Activated CD8-positive, alpha-beta memory T cell treated with anti-CD3 and anti-CD28 coated beads for 4 hours (primary cell): ENCODE measurements at places on chromosomes 4 and X.

GRCh38 chrX:30657196-30658161, 4.3 kb downstream of the GK start:
- DNase-seq, result no peak

GRCh38 chr4:74522251-74522991, 77.5 kb downstream of the AREG start:
- DNase-seq, result no peak

GRCh38 chr4:5747738-5748375, 36.9 kb downstream of the EVC start:
- no peak for DNase-seq

- DNase-seq, result no peak
Measured at GRCh38 chrX:27890611-27891010, 82.8 kb downstream of the MAGEB10 start.

DNA sequence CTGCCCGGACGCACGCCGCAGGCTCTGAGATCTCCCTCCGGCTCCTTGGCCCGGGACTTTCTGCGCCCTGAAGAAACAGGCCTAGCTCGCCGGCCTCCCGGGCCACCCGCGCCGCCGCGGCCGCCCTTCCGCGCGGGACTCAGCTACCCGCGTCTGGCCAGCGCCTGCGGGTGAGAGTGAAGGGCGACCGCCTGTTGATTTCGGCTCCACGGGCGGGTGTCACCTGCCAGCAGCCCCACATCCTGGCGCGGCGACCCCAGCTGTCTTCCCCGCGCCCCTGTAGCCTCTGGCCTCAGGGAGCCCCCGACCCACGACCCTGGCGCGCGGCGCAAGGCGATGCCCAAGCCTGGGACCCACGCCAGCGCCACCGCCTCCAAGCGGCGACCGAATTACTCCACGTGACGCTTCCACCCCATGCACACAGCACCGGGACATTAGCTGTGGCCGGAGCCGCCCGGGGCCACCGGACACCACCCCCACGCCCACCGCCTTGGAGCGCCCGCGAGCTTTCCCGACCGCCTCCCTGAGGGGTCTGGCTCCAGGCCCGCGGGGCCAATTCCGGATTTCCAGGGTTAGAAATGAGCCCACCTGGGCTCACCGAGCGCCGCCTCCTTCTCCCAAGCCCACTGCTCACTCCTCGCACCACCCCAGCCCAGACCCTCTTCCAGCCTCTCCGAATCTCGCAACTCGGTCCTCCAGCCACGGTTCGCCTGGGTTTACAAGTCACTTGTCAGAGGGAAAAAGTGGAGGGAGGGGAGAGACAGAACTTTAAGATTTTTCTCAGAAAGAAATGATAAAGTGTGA, 10.2 kb downstream of the ARX start:
- DNase-seq, result no peak

GRCh38 chr4:48388525-48389154, 47.3 kb downstream of the SLAIN2 start:
- DNase-seq, result no peak

GRCh38 chrX:72351606-72352334, 46.1 kb upstream of the CITED1 start:
- no peak for DNase-seq

GRCh38 chr4:158768555-158769174, at the start of gene FNIP2:
Gene FNIP2, plus strand, starts transcription at chr4:158769026. Its CDS starts 187 bp downstream, at chr4:158769213.
- DNase-seq, result peak; percentile 43

DNA sequence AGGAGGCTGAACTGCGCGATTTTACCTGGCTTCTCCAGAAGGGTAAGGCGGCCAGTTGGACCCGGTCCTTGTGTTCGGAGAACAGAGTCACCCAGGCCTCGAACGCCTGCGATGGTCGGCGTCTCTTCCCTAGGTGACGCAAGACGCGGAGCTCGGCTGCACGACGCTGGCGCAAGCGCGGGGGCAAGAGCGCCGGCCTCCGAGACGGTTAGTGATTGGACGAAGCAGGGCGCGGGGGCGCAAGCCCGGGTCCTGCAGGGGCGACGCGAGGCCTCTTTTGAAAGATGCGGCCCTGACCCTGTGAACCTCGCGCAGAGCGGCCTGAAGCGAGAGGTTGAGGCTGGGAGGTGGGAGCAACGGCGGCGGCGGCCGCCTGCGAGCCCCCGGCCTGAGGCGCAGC, 428 bp downstream of the ADAD1 start:
- no peak for DNase-seq

DNA sequence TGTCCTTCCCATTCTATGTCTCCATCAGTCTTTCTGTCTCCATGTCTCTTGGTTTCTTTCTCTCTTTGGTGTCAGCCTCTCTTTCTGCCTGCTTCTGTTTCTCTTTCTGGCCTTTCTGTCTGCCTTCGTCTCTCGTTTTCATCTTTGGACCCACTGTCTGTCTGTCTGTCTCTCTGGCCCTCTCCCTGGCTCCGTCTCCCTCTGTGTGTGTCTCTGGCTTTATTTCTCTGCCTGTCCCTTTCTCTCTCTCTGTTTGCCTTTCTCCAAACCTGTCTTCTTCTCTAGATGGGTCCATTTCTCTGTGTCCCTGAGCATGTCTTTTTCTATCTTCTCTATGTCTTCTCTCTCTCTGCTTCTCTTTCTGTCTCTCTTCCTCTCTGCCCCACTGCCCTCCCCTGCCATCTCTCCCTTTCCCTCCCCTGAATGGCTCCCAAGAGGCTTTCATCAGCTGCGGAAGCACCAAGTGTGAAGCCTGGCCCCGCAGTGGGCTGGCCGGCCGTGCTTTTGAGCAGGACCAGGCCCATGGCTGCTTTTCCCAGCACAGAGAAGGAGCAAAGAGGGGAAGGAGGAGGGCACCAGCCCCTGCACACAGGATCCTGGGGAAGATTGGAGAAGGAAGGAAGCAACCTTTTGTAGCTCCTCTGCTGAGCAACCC, 57.4 kb downstream of the PJA1 start:
- no peak for DNase-seq

DNA sequence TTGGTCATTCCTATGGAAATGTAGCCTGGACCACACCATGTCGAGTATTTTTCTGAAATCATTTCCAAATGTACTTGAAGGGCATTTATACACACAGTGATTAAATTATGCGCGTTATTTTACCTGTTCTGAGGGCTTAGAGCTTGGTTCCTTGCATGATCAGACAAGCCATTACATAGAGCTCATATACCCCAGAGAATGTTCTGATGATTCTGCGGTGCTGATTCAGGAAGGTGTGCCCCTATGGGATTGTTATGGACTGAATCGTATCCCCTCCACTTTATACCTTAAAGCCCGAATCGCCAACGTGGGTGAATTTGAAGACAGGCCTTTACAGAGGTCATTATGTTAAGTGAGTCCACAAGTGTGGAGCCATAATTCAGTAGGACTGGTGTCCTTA, 848.9 kb downstream of the TRIML1 start:
- DNase-seq, result no peak

GRCh38 chrX:20668550-20668949, 401.8 kb upstream of the RPS6KA3 start:
- DNase-seq, result no peak

- no peak for DNase-seq
Measured at GRCh38 chrX:38112566-38112965, 106.2 kb downstream of the SYTL5 start.

DNA sequence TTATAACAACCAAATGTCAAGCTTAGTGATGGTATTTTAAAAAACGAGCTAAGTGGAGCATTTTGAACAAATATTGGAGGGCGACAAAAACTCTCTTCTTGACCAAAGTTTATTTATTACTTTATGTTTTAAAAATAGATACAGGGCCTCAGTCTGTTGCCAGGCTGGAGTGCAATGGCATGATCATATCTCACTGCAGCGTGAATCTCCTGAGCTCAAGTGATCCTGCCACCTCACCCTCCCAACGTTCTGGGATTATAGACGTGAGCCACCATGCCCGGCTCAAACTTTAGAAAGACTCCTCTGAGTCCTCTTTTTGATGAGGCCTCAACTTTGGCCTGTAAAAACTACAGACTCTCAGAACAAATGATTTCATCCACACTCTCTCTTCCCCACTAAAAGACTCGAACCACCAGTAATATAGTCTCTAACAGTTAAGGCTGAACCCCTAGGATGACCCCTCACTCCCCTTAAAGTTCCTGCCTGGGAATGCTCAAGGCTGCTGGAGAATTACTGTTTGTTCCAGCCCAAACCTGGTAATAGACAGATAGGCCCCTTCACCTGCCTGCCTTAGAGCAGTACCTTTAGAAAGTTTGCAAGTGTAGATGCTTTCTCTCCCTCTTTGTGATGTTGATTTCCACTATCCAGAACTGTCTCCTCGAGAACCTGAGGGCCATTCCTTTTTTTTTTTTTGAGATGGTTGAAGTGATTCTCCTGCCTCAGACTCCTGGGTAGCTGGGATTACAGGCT, 55.3 kb upstream of the HPSE start:
- no peak for DNase-seq

GRCh38 chrX:105468741-105469140, 248.2 kb upstream of the TEX13A start:
- no peak for DNase-seq

GRCh38 chrX:149296092-149296491, 209.0 kb downstream of the IDS start:
- DNase-seq, result no peak

DNA sequence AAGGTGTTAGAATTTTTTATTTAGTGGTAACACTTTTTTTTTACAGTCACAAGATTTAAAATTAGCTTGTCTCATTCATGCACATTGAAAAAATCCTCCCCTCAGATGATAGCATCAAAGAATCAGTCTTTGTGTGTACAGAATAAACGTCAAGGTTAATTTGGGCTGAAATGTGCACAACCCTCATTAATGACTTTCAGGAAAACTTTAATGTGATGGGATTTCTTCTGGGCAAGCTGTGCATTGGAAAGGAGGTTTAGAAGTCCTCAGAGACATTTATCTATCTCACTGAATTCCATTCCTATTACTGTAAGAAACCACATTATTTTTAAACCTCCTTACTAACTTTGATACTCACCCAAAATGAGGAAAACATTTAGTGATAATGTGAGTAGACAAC, 88.2 kb upstream of the TECRL start:
- no peak for DNase-seq

GRCh38 chr4:154916068-154916467, 135.0 kb downstream of the RBM46 start:
- DNase-seq, result no peak

DNA sequence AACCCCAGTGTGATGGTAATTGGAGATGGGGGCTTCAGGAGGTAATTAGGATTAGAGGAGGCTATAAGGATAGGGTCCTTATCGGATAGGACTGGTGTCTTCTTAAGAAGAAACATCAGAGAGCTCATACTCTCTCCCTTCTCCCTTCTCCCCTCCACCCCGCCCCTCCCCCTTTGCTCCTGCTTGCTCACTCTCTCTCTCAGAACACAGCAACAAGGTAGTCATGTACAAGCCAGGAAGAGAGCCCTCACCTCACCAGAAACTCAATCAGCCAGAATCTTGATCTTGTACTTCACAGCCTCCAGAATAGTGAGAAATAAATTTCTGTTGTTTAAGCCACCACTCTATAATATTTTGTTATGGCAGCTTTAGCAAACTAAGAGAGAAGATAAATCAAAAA, 4.5 kb downstream of the DDX60L start:
- no peak for DNase-seq
